H4 (cell line): ENCODE measurements at places on chromosomes 6 and 20. TPM values are rescaled to one million over a fixed set of nuclear protein-coding genes. Genes with fewer than 3 reads are reported as not detected.
A peak's percentile ranks its signal among the peaks of the same experiment; 100 is the strongest.

SLC25A27 gene
- 1.4 TPM in 1 of 2 replicates, not detected in the other for total RNA-seq

CBLN4 gene
- total RNA-seq: not detected in 2 replicates

DNA sequence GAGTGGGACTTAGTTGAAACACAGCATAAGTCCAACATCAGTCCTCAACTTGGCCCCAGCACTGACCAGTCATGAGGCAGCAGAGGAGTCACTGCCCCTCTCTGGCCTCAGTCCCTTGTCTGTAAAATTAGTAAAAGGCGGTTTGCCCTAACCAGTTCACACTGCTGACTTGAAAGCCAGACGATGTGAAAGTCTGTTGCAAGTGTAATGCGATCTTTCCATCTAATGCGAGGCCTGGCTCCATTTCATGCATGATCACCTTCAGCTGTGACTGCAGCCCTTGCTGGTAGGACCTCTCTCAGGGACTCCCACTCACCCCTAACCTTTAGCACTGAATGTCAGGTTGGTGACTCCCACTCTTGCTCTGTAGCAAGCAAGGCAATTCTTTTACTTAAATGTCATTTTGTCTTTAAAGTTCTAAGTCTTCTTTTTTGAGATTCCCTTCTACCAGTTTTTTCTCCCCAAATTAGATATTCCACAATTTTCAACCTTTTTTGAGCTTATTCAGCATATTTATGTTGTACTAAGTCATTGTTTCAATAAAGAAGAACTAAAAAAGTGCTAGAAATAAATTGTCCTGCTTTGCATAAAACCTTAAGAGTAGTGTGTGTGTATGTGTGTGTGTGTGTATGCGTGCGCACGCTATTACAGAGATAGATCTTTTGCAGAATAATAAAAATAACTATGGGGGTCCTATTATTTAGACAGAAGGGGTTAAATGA, 245.5 kb downstream of the PACRG start:
- no peak for DNase-seq

- DNase-seq: peak; percentile 47
Measured at GRCh38 chr6:166515072-166515810, 71.2 kb downstream of the RAMACL start.
